ENCODE measurements at places on chromosomes 4 and X.

- DNase-seq = no peak
Measured at GRCh38 chr4:105965183-105965800, 70.0 kb downstream of the NPNT start.

DNA sequence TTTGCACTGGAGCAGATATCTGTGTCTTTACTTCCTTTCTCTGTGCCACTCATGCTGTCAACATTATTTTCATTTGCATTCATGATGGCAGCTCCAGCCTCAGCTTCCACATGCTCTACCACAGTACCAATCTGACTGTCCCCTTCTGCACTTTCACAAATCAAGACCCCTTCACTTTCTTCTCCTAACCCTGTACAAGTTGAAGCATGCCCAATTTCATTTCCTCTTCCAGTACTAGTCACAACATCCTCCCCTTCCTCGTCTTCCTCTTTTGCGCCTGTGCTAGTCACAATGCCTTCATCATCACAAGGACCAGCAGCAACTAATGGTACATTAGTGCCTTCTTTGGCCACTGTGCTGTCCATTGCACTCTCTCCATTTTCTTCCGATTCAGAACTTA, 26.5 kb downstream of the BOD1L1 start:
- DNase-seq = no peak

- no peak for DNase-seq
Measured at GRCh38 chr4:98222306-98222705, 38.9 kb upstream of the RAP1GDS1 start.

GRCh38 chr4:108013327-108013726, 23.6 kb downstream of the HADH start:
- DNase-seq = no peak

DNA sequence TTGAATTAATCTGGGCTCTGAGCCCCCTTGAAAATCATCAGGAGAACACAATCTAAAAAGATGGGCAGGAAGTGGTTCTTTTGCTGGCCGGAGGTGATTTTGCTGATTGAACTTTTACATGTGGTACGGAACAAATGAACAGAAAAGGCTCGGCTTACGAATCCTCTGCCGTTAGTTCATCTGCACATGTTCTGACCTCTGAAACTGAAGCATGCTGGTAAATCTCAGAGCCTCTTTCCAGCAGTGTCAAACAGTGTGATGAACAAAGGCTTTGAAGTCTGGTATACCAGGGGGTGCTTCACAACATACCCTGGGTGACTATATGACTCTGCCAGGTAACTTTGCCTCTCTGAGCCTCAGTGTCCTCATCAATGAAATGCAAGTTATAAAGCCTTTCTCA, 194.2 kb upstream of the C1QTNF7 start:
- DNase-seq = no peak

DNA sequence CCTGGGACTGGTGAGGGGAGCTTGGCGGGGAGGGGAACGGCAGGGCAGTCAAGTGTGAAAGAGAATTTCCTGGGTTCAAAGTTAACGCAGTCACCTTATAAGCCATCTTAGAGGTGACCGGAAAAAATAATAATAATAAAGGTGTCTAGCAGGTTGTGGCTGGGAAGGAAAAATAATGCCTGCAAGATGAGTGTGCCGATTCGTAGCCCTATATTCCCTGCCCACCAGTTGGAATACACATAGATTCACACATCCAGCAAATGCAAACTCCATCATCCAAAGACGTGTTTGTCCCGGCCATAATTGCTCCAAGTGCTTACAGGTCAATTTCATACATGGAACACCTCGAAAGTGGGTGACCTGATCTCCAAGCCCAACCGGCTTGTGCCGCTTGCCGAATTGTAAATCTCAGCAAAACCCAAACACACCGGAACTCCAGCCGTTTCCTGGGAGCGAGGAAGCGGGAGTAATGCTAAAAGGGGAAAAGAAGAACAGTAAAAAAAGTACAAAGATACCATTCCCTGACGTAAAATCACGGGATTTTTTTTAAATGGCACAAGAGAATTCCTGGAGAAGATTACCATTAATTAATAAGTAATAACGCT, 1.3 kb upstream of the FAT1 start:
- DNase-seq = no peak

DNA sequence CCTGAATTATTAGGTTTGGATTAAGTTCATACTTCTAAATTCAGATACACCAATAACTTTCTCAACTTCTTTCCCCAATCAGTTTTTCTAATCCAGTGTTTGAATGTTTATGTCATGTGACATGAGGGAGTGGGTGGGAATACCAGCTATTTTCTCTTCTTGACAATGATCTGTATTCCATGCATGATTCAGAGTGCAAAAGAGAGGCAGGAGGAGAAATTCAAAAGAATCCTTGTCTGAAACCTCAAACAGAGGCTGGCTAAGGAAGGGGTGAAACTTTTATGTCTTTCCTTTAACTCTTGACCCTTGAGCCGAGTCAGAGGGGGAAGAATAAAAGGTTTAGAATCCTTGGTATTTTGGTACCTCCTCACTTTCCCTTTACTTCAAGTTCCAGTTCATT, 544.7 kb downstream of the SPRY1 start:
- DNase-seq = no peak

DNA sequence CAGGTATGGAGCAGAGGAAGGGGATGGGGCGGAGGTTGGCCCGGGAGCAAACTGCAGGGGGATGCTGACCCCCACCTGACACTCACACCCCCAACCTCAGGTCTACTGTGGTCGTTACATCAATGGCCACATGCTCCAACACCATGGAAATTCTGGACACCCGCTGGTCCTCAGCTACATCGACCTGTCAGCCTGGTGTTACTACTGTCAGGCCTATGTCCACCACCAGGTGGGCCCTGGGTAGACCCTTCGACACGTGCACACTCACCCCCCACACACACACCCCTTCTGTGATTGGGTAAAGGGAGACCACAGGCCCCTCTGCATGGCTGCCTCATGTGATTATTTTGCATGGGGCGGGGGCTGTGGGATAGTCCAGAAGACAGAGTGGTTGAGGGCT, 2.2 kb upstream of the ERAS start:
- DNase-seq = no peak

GRCh38 chrX:136954930-136955329, 74.4 kb upstream of the RBMX start:
- no peak for DNase-seq

DNA sequence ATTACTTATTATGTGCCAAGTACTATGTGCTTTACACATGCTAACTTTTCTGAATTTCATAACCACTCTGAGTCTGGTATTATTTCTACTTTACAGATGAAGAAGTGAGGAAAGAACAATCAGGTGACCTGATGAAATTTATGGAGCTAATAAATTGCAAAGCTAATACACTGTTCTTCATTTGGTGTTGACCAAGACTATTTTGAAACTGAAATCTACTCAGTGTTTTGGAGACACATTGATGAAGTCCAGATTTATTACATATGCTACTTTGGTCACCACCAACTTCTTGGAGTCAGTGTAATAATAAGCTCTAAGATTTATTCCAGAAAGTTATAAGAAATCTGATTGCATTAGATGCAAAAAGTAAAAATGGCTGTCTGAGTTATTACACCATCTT, 637.9 kb downstream of the FAT4 start:
- no peak for DNase-seq

- DNase-seq = no peak
Measured at GRCh38 chrX:38669428-38669827, 108.1 kb downstream of the TSPAN7 start.

DNA sequence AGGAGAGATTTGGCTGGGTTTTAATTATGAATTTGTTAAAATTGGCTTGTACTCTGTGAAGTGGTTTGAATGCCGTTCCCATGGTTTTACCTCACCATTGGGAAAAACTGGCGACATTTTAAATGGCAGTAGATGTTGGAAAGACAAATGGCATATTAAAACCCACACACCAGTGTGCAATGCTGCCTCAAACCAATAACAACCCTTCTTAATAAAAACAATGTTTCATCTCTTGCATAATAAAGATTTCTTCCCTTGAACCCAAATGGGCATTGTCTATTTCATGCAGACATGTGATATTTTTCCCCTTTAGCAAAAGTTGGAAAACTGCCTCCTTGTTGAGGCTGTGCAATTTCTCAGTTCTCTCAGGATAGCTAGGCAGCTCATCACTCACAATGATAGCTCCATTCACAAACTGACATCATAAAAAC, 33.7 kb downstream of the GABRB1 start:
- no peak for DNase-seq

- DNase-seq = no peak
Measured at GRCh38 chr4:168118116-168118655, 25.8 kb downstream of the ANXA10 start.

DNA sequence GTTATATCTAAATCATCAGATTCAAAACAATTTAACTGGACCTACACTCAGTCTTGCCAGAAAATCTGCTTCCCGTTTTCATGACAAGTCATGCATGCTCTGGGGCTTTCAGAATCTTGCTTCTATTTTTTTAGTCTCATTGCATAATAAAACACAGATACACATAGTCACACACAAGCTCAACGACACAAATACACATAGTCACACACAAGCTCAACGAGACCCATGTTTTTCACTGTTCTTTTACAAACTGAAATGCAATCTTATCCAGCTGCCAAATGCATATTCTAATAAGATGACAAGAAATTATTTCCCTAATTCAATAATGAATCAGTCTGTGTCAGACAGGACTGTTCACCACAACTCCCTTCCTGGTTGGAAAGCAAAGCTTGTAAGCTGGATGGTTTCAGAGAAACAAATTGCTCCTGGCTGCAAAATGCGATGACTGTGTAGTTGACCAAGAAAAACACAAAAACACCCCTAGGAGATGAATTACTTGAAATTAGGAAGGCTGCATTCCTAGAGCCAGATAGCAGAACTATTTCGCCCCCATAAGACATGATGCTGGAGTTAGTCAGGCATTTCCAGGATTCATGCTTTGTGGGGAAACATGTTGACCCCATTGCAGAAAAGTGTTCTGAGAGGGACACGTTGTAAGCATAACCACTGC, 208.7 kb downstream of the CHIC2 start:
- DNase-seq = no peak

DNA sequence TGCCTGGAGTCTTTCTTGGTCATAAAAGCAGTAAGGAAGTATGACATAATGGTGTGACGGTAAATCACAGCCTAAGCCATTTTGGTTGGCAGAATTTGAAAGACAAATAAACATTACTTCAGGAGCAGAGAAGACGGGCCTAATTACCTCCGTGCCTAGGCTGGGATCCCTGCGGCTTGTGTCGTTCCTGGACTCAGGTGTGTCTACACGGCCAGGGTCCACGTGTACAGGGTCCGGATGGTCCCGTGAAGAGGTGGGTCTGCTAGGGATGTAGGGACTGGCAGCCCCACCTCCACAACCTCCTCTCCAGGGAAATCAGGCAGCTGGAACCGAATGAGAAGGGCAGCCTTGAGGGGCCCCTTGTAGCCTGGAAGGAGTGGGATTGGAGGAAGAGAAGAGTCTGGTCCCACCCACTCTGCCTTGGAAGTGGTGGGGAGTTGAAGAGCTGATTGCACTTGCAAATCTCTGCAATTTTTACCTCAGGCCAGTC, 55.4 kb upstream of the PLAC1 start:
- DNase-seq = no peak

DNA sequence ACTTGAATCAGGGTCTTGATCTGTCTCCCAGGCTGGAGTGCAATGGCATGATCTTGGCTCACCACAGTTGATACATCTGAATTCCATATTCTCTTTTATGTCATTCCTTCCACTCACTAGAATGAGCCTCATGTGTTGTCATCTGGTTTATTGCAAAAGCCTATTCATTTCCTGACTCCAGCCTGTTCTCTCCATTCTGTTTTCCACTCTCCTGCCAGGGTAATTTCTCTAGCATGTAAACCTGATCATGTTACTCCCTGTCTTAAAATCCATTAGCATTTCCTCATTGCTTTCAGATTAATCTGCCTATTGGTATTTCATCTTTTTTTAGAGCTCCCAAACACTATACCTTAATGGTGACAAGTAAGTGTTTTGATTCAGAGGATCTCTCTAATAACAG, 4.3 kb upstream of the DDX60L start:
- no peak for DNase-seq

GRCh38 chr4:476501-476900, 22.5 kb downstream of the ZNF721 start:
- DNase-seq = no peak

DNA sequence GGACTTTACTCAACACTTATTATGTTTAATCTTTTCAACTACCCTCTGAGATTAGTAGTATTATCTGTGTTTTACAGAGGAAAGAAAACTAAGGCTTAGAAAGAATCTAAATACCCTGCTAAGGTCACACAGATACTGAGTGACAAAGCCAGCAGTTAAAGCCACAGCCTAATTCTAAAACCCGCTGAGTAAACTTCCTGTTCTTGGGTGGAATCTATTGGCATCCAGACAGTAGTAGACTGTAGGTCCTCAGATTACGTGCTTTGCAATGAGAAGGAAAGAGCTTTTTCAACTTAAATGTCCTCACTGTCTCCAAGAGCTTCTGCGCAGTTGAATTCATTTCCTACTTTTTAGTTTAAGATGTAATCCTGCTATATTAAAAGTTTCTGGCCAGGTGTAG, 126.0 kb downstream of the TENM3 start:
- DNase-seq = no peak

DNA sequence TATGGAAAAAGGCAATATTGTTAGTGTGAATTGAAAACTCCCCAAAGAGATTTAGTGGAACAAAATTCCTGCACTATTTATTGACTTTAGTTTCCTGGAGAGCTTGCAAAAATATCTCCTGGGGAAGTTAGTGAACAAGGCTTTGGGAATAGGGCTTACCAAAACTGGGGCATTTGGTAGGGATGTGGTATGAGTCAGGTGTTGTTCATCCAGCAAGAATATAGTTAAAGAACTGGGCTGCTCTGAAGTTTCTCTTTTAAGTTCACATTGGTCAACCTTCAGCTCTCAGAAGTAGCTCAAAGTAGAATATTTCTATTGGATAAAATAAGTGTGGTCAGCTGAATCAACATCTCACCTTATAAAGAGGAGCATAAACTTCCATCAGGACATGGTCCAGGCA, 185.0 kb downstream of the CPE start:
- DNase-seq = no peak

- DNase-seq = no peak
Measured at GRCh38 chr4:146398896-146399445, 122.8 kb downstream of the SLC10A7 start.

- no peak for DNase-seq
Measured at GRCh38 chr4:99028187-99028586, 32.7 kb downstream of the METAP1 start.

DNA sequence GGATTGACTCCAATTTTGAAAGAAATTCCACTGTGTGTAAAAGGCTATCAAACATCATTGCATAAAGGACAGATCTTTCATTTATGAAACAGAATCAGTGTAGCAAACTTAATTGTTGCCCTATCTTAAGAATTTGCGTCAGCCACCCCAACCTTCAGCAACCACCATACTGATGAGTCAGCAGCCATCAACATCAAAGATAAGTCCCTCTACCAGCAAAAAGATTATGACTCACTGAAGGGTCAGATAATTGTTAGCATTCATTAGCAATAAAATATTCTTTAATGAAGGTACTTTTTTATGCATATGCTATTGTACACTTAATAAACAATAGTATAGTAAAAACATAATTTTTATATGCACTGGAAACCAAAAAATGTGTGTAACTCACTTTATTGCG, 15.8 kb upstream of the GRSF1 start:
- no peak for DNase-seq

- DNase-seq = no peak
Measured at GRCh38 chrX:115562480-115562847, 1.5 kb downstream of the PLS3 start.

- peak; percentile 17 for DNase-seq
Measured at GRCh38 chrX:56813318-56813837, 84.3 kb downstream of the NBDY start.

GRCh38 chrX:150846130-150846529, 52.3 kb downstream of the CD99L2 start:
- DNase-seq = no peak

All from activated T-helper 9 cell treated with anti-CD3 and anti-CD28 coated beads, Interleukin-2, amount 50 U/mL, for 16 hours (primary cell).